Hematopoietic multipotent progenitor cell (in vitro differentiated cells): ENCODE measurements at places on chromosomes 5 and 9.

GRCh38 chr5:115423541-115423940, 121.0 kb downstream of the FEM1C start:
- no peak for DNase-seq

- DNase-seq: no peak
Observed at GRCh38 chr5:176342766-176343458, 18.7 kb downstream of the KIAA1191 start.

DNA sequence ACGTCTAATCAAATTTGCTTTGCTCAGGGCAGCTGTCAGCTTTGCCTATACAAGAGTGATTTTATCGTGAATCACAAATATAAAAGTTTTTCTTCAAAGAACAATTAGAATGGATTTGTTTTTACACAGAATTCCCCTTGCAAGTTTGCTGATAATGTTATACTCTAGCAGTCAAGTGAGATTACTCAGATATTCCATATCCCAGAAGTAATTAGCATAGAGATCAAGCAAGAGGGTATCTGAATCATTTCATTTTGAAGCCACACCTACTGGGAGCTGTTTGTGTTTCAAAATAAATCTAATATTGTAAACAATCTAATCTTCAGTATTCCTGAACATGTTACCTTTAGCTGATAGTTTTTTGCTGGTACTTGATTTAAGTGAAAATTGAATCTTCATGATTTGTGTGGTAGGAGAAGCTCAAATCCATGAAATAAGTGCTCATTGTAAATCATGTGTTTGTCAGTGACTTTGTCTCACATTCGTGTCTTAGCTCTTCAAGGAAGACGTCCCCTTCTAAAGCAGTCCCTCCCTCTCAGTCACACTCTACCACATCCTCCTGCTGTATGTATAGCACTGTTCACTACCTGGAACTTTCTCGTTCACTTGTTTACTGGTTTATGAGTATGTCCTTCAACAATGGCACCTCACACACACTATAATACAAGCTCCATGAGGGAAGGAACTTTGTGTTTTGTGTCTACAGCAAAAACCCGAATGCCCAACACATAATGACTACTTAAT, 3.3 kb upstream of the TTC39B start:
- DNase-seq: no peak

DNA sequence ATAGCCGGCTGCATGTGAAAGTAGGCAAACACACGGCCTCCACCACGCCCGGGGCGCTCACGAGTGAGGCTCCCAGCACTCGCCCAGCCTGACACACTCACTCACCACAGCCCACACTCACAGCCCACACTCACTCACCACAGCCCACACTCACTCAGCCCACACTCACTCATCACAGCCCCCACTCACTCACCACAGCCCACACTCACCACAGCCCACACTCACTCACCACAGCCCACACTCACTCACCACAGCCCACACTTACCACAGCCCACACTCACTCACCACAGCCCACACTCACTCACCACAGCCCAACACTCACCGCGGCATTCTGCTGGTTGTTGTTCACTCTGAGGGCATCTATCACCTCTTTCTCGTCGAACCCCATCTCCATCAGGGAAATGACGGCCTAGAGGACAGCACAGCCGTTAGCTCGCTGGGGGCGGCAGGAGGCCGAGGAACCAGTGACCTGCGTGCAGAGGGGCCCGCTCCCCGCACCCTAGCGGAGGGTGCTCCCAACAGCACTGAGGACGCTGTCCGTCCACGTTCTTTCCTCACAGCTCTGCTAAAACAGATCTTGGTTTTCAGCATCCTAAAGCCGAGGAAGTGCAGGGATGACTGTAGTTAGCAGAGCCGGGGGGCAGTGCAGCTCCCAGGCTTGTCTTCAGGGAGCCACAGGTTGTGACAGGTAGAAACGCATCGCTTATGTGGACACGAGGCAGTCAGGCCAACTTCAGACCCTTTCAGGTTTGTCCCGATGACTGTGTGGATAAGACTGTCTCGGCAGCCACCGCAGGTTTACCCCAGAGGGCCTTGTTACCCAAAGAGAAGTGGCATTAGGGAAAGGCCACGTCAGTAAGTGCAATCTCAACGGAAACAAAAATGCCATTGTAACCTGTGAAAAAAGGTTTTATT, 21.6 kb downstream of the UBAC1 start:
- no peak for DNase-seq

DNA sequence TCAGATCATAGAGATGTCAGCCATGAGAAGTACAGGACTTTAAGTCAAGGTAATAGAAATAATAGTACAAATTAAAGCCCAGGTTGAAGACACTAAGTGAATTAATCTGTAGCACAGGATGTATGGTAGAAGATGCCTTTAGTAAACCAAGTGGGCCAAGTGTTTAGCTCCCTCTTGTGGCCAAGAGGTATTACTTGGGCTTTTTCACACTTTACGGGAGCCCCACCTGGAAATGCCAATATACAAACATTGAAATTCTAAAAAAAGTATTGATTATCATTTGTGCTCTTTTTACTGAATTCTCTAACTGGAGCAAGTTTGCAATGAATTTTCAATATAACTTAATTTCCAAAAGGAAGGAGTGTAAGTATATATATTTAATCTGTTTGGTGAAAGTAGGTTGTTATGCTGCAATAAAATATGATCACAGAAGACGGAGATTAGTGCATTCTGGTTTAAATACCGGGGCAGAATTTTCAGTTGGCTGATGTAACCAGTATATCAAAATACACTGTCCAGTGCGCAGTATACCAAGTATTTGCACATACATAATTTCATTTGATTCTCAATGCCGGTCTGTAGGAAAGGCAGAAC, 84.7 kb downstream of the PARP8 start:
- DNase-seq: peak; percentile 73

DNA sequence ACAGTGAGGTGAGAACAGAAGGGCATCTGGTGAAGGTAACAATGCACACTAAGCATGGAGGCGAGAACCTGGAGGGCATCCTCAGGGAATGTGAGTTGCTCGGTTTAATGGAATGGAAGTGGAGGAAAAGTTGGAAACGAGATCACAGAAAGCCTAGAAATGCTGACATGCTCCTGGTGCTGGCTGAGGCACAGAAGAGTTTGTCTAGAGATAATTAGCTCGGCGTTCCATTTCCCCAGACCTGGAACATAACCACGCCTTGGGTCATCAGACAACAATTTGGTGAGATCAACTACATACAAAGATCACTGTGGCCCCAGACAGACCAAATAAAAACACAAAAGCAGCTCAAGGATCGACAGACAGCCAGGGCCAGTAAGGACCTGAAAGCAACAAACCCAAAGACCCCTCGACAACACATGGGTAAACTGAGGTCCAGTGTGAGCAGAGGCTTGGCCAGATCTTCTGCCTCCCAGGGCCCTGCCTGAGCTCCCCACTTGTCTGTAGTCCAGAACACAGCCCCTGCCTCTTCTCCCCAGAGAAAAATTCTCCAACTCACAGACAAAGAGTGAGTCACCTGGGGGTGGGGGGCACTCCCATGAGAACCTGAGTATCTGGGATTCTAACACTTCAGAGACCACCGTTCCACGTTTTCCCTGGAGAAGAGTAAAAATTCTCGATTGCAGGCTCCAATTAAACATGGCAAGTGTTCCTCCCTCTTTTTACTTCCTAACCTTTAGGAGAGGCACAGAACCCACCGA, 52.5 kb downstream of the SHB start:
- DNase-seq: no peak

- no peak for DNase-seq
Observed at GRCh38 chr9:4781408-4781807, 11.3 kb upstream of the RCL1 start.

- DNase-seq: no peak
Observed at GRCh38 chr5:22850981-22851380, 2.2 kb downstream of the CDH12 start.
